Suprapubic skin (tissue), 4 donors: ENCODE measurements at places on chromosomes 4 and X.

DNA sequence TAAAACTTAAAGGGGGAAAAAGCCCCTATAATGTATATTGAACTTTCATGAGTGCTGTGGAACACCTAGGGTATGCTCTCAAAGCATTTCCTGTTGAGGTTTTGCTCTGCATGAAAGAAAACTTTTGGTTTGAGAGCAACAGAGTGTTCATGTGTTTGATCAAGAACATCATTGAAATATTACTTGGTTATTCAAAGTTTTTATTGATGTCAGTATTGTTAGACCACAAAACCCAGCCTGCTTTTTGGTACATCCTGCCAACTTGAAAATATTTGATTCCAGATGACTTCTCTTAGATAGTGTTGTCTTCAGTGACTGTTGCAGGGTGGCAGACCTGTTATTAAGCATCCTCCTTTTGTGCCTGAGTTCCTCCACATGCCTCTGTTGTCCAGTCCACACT is 68.0 kb downstream of the N4BP2 start:
- DNase-seq, result no peak

- no peak for DNase-seq
Measured at GRCh38 chr4:164948975-164949374, 28.5 kb downstream of the TRIM61 start.

- no peak for DNase-seq
Measured at GRCh38 chr4:156390599-156391324, 437.1 kb upstream of the CTSO start.

GRCh38 chr4:138636781-138637180 is 378.8 kb upstream of the NOCT start:
- no peak for DNase-seq

DNA sequence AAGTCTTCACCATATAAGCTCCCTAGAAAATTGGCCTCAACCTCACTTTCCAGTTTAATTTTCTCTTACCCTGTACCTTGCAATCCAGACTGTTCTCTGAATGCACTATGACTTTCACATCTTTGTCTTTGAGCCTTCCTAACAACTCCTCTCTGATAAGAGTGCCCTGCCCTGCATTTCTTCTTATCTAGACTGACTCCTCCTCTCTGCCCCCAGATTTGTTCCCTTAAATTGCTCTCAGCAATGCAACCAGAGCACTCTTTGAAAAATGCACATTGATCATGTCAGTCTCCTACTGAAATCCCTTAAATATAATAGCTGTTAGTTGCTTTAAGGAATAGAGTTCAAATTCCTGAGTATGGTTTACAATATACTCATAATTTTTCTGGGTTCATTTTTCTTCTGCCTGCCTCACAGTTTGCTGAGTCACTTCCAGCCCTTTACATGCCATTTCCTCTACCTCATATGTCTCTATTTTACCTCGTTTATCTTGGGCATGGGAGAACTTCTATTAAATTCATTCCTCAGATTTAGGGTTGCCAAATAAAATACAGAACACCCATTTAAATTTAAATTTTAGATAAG is 582.7 kb upstream of the AADAT start:
- DNase-seq, result no peak

- DNase-seq, result no peak
Measured at GRCh38 chr4:76457885-76458284, 22.9 kb downstream of the SHROOM3 start.

DNA sequence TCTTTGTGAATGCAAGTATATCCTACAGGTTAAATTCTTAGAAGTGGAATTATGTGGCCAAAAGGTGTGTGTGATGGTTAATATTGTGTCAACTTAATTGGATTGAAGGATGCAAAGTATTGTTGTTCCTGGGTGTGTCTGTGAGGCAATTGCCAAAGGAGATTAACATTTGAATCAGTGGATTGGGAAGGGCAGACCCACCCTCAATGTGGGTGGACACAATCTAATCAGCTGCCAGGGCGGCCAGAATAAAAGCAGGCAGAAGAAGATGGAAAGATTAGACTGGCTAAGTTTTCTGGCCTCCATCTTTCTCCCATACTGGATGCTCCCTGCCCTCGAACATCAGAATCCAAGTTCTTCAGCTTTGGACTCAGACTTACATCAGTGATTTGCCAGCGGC is 76.2 kb upstream of the GBA3 start:
- no peak for DNase-seq

GRCh38 chr4:140333523-140333922 is 39.9 kb upstream of the SCOC start:
- no peak for DNase-seq

DNA sequence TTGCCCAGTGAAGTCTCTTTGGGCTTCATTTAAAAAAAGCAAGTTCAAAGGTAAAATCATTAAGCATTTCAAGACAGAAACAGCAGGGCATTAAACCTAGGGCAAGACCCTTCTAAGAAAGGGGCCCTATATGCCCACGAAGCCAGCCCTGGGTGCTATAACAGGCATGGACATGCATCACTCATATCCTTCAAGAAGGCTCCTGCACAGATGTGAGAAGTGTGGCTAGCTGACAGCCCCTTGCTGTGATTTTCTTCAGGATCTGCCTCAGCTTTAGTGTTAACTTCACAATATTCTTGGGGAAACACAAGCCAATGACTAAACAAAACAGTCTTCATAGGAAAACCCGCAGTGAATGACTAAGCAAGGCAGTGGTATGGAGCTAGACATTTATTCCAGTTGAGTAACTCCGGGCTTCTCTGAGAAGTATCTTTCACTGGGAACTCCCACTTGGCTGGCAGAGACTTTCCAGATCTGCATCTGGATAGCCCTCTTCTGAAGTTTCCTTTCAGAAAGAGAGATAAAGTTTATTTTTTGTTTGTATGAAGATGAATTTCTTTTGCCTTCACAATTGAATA is 11.9 kb upstream of the MAOA start:
- DNase-seq, result no peak

GRCh38 chrX:136694431-136695087 is 46.6 kb downstream of the CD40LG start:
- no peak for DNase-seq

GRCh38 chrX:30005813-30006212 is 209.6 kb upstream of the MAGEB2 start:
- no peak for DNase-seq

DNA sequence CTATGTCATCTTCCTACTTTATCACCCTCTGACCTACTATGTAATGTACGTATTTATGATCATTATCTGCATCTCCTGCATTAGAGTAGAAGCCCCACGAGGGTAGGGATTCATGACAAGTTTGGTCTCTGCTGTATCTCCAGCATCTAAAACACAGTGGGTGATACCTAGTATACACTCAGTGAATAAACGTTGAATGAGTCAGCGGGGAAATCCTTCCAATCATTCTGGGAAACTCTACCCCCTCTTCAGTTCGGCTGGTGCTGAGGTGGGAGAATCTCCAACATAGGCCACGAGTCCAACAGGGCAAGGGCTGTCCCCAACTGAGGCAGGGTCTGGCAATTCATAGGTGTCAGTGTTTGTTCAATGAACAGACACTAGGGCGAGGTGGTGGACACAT is 74.4 kb upstream of the EFNB1 start:
- no peak for DNase-seq

DNA sequence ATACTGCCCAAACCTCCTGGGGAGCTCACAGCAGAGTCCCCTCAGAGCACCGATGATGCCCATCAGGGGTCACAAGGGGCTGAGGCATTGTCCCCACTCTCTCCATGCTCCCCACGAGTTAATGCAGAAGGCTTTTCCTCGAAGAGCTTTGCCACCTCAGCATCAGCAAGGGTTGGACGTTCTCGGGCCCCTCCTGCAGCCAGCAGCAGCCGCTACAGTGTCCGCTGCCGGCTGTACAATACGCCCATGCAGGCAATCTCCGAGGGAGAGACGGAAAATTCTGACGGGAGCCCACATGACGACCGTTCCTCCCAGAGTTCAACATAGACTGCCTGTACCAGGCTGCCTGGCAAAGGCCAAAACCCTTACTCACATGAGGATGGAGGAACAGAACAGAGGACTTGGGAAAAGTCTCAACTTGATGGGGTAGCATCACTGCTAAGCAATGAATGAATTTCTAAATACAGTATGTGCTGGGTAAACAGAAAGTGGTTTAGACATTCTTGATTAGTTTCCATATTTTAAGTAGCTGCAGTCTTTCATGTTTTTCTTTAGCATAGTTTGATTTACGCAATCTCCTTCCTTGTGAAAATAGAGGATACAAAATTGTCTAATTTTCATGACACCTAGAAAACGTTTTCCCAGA is 5.0 kb upstream of the SCML1 start:
- no peak for DNase-seq

DNA sequence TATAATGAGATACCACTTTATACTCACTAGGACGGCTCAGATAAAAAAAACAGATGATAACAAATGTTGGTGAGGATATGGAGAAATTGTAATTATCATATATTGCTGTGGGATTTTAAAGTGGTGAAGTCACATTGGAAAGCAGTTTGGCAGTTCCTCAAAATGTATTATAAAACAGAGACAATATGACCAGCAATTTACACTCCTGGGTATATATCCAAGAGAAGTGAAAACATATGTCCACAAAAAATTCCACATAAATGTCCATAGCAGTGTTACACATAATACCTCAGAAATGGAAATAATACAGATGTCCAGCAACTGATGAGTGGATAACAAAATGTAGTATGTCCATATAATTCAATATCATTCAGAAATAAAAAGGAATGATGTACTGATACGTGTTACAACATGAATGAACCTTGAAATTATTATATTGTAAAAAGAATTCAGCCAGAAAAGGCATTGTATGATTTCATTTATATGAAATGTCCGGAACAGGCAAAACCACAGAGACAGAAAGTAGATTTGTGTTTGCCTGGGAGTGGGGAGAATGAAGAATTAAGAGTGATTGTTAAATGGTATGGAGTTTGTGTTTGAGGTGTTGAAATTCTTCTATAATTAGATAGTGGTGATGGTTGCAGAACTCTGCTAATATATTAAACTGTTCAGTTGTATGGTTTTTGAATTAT is 220.9 kb downstream of the SLC7A11 start:
- no peak for DNase-seq

DNA sequence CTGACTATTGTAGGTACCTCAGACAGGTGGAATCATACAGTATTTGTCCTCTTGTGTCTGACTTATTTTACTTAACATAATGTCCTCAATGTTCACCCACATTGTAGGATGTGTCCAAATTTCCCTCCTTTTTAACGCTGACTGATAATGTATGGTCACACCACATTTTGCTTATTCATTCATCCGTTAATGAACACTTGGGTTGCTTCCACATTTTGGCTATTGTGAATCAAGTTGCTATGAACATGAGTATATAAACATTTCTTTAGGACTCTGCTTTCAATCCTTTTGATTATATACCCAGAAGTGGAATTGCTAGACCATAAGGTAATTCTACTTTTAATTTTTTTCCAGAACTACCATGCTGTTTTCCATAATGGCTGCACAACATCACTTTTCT is 87.0 kb upstream of the NDP start:
- DNase-seq, result no peak

DNA sequence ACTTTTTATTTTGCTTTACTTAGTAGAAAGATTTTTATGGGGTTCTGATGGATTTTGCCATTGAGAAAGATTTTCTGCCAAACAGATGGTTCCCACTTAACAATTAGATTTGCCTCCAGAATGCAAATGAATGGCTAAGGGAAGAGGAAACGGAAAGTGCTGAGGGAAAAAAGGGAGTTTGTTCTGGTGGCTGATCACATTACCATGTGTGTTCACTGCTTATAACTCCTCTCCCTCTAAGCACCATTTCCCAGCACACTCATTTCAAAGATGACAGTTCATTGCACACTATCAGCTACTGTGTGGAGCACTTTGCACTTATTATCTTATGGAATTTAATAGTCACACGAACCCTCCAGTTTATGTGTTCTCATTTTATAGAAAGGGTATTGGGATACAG is 68.0 kb upstream of the GRID2 start:
- DNase-seq, result no peak

DNA sequence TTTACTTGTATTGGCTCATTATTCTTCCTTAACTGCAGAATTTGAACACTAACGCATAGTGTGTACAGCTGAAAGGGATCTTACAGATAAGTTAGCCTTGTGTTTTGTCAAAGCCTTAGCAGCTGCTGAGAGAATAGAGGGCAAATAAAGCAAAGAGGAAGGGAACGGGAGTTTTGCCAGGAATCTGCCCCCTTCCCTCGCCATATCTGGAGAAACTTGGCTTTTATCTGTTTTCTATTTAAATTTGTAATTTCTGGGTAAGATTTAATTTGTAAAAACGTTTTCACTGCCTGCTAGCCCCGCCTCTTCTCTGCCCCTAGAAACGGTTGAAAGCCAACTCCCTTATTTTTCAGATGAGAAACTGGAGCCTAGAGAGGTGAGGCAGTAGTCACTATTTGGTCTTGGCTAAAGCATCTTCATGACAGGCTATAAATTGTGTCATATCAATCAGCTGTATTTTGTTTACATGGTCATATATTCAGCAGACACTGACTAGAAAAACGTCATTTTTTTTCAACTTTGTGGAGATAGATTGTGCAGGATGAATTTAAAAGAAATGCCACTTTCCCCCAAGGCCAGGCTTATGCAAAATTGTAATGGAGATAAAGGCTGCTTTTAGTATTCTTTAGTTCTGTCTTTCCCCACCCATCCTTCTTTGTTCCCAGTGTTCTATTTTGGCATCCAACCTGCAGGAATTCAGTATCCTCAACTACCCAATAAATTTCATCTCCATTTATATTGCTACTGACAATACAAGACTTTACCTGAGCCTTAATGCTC is 319.4 kb downstream of the SH2D1A start:
- no peak for DNase-seq

DNA sequence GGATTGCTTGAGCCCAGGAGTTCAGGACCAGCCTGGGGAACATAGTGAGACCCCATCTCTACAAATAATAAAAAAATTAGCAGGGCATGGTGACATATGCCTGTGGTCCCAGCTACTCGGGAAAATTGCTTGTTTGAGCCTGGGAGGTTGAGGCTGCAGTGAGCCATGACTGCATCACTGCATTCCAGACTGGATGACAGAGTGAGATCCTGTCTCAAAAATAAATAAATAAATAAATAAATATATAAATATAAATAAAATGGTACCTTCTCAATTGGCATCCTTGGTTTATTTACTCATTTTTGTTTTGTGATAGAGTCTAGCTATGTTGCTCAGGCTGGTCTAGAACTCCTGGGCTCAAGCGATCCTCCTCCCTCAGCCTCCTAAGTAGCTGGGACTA is 144.2 kb downstream of the CHRNA9 start:
- DNase-seq, result no peak

DNA sequence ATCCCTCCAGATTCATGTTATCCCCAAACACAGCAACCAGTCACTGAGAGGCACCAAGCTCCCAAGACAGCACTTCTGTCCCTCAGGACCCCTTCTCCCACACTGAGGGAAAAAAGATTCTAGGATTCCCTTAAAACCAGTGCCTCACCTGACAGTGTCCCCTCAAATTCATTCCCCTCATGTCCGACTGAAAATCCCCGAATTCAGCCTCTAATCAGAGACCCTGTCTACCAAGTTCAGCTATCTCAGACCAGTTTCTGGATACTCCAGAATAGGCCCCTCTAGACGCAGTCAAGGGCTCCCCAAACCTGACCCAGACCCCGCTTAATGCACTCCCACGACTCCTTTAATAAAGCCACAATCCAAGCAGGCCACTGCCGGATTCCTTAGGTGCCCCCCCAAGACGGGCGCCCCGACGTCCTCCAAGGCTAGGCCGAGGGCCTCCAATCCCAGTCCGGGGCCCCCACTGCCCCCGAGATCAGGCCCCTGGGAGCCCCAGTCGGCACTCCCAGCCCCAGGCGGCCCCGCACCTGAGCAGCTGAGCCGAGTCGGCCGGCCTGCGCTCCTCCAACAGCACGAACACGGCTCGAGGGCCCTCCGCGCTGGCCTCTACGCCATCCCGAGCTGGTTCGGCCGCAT is 457 bp downstream of the TFE3 start:
- DNase-seq, result no peak

GRCh38 chrX:52577464-52578173 is 60.8 kb upstream of the XAGE1B start:
- DNase-seq, result no peak
